8988T (cell line): ENCODE measurements at places on chromosomes 7 and 10.

GRCh38 chr7:104805449-104806317 lies 208.3 kb upstream of the KMT2E start:
- DNase-seq, result no peak

GRCh38 chr10:102596506-102596971 lies 47.7 kb upstream of the TRIM8 start:
- DNase-seq, result peak; percentile 70

DNA sequence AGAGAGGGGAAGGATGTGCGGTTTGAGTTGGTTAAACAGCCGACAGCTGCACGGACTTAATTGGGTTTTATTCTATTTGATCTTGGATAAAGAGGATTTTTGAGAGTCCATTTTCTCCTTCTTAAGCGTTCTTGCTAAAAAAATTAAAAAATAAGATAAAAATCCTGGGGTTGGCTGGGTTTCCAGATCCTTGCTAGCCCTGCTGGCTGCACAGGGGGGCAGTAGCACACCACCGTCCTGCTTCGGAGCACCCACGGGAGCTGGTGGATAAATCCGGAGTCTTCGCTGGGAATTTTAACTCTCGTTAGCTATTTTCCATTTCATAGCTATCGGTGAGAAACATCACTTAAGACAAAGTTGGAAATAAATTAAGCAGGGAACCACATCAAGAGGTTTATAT lies 792.0 kb downstream of the TYW1 start:
- DNase-seq, result no peak

- DNase-seq, result no peak
These were observed 77.6 kb downstream of the VTI1A start for GRCh38 chr10:112524641-112525040.

DNA sequence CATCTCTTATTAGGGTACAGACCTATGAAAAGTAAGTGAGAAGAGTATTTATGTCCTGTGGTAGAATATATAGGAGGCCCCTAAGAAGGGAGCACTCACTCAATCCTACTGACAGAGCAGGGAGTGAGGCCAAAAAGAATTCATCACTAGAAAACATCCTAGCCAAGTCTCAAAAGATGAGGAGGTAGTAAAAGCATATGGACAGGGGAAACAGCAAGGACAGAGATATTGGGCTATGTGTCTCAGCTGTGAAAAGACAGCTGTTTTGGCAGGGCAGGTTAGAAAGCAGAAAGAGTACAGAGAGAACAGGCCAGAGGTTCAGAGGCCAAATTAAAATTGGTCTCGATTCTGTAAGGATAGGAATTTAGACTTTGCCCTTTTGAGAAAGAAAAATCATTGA lies 548.3 kb upstream of the ANKRD30A start:
- DNase-seq, result no peak

- no peak for DNase-seq
These were observed 101.5 kb upstream of the TMEM72 start for GRCh38 chr10:44809647-44810046.

DNA sequence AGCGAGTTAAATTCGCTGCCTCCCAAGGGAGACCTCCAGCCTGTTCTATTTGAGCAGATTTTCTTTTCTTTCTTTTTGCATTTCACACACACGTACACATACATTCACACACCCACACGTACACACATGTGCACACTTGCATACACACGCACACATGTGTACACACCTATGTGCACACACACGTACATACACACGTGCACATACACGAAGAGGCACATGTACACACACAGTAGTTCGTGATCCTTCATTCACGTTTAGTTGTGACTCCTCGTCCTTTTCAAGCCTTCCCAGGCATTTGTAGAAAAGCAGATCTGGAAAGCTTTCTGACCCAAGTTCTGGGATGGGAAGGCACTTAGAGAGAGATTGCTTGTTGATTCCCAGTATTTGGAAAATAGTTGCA lies 290.8 kb upstream of the COBL start:
- no peak for DNase-seq

- DNase-seq, result no peak
These were observed 29.7 kb upstream of the DDC start for GRCh38 chr7:50594734-50595485.
